ENCODE measurements at places on chromosomes 3 and 15.

DNA sequence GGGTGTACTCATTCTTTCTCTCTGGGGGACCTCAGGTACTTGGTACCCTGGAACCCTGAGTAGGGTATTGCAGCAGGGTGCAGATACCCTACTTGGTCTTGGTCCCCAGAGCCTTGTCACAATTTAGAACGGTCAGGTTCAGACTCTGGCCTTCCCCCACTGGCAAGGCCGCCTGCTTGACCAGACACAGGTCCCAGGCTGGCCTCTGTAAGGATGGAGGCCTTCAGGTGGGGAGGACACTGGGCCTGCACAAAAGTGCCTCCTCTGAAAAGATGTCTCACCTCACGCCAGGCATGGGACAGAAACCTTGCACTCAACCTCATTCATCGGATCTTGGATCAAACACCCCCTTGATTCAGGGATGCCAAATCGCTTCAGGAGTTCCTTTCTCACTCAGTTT lies 158.4 kb downstream of the KLF13 start:
- DNase-seq = no peak

DNA sequence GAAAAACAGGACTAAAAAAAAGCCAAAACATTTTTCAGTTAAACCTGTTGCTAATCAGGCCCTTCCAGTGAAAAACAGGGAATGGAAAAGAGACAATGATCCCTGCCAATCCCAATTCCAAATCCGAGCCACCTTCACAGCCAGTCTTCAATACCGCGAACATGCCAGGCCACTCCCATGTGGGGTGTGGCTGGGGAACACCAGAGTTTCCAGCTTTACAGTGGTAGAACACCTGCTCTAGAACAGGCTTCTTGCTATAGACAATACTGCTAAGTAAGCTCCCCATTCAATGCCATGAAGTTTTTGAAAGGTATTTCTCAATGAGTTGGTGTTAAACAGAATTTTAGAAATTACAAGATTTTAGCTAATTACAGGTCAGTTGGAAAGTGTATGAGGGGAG lies 228.3 kb downstream of the ATP8B4 start:
- no peak for DNase-seq

GRCh38 chr3:37387462-37387861 lies 213.1 kb upstream of the LRRFIP2 start:
- no peak for DNase-seq

- DNase-seq = no peak
Measured at GRCh38 chr15:27273506-27273905, 302.5 kb downstream of the GABRG3 start.

GRCh38 chr3:14950274-14950673 lies 2.9 kb downstream of the NR2C2 start:
- DNase-seq = no peak

- no peak for DNase-seq
Measured at GRCh38 chr3:68504201-68504600, 428.1 kb downstream of the TAFA4 start.

DNA sequence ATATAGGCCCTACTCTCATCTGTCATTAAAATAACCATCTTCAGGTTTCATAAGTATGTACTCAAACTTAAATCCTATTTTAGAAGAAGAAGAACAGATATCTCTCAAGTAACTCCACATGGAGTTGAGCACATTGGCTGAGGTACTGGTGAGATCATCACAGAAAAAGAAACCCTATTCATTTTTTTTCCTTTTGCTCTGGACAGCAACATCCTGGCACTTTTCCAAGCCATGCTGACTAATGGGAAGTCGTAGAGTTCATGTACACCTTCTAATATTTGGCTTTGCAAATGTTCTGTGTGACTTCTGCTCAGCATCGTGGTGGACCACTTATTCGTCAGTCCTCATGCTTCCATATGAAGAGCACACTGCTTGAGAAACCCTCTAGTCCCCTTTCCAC lies 336.0 kb upstream of the KCNH8 start:
- DNase-seq = no peak

- DNase-seq = peak; percentile 82
Measured at GRCh38 chr3:140403608-140404007, 274.3 kb upstream of the TRIM42 start.

DNA sequence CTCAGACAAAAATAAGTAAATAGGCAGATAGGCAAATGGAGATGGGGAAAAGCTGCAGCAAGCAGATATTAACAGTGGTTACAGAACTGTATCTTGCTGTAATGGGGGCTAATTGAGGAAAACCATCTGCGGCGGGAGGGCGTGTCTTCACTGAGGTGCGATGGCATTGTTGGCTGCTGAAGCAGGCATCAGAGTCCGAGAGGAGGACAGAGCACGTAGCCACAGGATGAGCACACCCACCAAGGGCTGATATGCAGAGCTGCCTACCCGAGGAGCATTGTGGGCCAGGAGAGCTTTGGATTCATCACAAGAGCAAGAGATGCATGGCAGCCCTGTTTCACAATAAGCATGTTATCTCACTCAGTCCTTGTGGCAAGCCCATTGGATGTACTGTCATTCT lies 30.4 kb downstream of the CHRNA7 start:
- DNase-seq = no peak

DNA sequence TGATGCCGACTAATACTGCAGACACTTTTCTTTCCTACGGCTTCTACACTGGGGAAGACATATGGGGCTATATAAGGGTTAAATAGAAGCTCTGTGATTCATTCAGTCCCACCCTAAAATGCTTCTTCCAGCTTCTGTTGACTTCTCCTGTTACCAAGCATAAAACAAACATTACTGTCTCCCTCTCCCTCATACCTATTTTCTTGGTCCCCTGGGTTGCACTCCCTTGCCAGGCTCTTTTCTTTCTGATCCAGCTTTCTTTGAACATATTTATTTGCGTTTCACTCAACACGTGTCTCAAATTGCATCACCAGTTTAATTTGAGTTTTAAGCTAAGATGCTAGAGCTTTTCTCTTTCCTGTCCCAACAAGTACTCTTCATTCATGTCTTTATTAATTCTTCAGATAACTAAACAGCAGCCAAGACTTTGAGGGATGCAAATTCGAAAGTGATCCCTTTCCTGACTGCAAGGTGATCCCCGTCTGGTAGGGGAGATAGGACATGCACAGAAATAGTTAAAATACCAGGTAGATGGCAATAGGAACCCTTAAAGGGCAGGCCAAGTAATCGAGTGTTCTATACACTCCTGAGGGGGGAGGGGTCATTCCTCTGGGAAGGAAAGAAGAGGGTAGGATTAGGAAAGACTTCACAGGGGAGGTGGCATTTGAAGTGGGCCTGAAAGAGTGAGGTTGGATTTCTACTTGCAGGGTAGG lies 198.6 kb upstream of the BCL6 start:
- no peak for DNase-seq
